HEK293T (cell line): ENCODE measurements at places on chromosomes 16 and 17.
A peak's percentile ranks its signal among the peaks of the same experiment; 100 is the strongest.

- peak; percentile 35 for DNase-seq
Observed at GRCh38 chr16:58197314-58198012, 443 bp downstream of the CSNK2A2 start.

- DNase-seq = no peak
Observed at GRCh38 chr17:55062921-55063320, 94.4 kb downstream of the STXBP4 start.

- DNase-seq = no peak
Observed at GRCh38 chr17:5962371-5962770, 107.8 kb upstream of the WSCD1 start.

DNA sequence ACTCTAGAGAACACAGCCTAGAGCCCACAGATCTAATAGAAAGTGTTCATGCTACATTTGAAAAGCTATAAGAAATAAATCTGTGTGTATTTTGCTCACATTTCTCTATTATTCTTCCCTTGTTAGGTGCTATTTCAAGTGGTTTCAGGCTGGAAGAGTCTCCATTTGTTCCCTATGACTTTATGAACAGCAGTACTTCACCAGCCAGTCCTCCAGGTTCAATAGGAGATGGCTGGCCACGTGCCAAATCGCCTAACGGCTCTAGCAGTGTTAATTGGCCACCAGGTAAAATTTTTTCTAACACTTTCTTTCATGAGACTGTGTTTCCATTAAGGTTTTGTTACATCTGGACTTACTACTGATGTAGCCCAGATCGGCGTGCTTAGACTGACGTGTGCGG is 30.7 kb upstream of the SLC5A11 start:
- no peak for DNase-seq

DNA sequence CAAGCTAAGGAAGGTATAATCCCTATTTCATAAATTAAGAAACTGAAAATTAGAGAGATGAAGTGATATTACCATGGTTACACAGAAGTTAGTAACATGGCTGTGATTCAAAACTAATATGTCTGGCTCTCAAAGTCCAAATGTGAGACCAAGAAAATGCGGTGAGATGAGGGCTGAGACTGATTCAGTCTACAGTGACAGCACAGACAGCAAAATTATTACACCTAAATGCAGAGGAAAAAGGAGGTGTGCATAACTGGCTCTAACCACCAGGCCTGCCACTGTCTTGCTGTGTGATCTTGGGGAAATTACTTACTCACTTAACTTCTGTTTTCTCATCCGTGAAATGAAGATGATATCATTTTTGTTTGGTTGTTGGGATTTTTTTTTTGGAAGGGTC is 270.0 kb upstream of the SOX9 start:
- no peak for DNase-seq

DNA sequence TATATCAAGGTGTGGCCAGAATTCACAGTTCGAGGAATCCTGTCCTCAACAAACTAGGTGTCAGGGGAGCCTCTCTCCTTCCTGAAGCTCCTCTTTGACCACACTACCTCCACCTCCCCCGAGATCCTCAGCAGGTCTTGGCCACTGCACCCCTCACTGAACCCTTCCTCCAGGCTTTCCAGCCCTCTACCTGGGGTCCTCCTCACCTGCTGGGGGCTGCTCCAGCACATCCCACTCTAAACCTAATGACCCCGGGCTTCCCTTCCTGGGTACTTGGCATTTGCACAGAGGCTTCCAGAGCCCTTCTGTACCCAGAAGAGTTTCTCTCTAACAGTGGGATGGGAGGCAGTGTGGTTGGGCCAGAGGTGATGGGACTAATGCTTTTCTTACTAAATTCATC is 9.7 kb downstream of the SLC6A2 start:
- no peak for DNase-seq
